Astrocyte (in vitro differentiated cells and primary cell): ENCODE measurements at places on chromosomes 2 and 18.

GRCh38 chr2:222982010-222982908 is 69.7 kb upstream of the KCNE4 start:
- DNase-seq: peak; percentile 74

- no peak for DNase-seq
Observed at GRCh38 chr2:36458106-36458505, 102.5 kb downstream of the CRIM1 start.

- no peak for DNase-seq
Observed at GRCh38 chr2:74333175-74333574, 10.0 kb downstream of the SLC4A5 start.

GRCh38 chr2:215439980-215440512 is 4.2 kb upstream of the FN1 start:
- peak; percentile 63 for DNase-seq

DNA sequence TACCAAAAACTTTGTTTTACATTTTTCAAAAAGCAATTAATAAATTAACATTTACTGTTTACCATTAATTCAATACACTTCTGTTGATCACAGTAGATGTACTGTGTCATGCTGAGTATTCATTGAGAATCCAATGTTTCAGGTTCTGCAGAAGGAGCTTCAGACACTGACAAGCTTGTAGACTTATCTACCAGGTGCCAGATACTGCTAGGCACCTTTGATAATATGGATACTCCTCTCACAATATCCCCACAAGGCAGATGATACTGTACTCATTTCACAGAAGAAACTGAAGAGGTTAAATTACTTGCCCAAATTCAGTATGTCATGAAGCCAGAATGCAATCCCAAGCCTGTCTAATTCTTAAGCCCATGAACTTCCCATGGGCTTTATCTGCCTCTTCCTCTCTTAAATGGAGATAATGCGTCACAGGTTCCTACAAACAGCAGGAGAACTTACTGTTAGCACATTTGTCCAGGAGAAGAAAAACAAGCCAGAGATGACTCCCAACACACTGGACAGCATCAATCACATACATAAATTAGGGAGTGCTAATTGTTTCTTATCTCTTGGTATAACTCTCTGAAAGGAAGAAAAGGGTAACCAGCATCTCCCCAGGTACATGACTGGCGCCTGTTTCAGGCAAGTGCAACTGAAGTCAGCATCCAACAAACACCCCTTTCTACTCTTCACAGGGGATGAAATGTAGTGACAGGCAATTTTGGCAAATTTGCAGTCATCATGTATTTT is 27.4 kb downstream of the ITSN2 start:
- DNase-seq: no peak

DNA sequence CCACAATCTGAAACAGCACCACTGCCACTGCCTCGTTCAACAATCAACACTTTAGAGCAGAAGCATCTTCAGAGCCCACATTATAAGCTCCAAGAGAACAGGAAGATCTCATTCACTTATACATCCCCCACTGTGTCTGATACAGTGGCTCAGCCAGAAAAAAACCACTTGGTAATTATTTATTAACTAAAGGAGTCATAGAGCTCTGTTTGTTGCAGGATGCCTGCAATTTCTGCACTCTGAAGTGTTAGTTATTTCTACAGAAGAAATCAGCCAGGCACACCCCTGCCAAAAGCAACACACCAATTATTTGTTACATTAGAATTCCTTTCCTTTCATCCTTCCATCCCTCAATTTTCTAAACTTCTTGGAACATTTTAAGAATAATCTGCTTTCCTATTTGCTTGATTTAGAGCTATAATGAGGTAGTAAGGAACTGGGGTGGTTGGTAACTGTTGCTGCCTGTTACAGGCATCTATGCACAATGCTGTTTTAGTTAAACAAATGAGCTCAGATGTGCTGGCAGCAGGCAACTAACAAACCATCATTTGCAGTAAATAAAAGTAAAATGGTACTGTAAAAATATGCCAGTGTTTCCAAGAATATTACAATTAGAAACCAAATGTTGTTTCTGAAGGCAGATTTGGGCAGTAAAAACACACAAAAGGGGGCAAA is 59.9 kb downstream of the DYM start:
- no peak for DNase-seq

DNA sequence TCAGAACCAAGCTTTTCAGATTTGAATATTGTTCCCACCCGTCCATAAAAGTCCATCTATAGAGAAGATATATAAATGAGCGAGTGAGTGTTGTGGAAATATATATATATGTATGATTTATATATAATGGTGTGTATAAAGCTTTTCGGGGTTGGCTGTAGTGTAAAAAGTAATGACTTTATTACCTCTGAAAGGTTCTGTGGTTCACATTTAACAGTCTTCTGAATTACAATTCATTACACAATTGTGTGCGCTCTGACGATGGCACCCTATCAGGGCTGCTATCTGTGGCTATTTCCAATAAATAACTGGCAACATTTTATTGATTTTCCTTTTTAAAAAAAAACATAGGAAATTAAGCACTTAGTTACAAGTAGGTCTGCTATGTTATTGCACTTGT is 2.7 kb upstream of the BCL11A start:
- DNase-seq: no peak

- DNase-seq: peak; percentile 96
Observed at GRCh38 chr2:50953021-50953420, 78.9 kb downstream of the NRXN1 start.

GRCh38 chr2:179141206-179141605 is 91.3 kb upstream of the CCDC141 start:
- no peak for DNase-seq

DNA sequence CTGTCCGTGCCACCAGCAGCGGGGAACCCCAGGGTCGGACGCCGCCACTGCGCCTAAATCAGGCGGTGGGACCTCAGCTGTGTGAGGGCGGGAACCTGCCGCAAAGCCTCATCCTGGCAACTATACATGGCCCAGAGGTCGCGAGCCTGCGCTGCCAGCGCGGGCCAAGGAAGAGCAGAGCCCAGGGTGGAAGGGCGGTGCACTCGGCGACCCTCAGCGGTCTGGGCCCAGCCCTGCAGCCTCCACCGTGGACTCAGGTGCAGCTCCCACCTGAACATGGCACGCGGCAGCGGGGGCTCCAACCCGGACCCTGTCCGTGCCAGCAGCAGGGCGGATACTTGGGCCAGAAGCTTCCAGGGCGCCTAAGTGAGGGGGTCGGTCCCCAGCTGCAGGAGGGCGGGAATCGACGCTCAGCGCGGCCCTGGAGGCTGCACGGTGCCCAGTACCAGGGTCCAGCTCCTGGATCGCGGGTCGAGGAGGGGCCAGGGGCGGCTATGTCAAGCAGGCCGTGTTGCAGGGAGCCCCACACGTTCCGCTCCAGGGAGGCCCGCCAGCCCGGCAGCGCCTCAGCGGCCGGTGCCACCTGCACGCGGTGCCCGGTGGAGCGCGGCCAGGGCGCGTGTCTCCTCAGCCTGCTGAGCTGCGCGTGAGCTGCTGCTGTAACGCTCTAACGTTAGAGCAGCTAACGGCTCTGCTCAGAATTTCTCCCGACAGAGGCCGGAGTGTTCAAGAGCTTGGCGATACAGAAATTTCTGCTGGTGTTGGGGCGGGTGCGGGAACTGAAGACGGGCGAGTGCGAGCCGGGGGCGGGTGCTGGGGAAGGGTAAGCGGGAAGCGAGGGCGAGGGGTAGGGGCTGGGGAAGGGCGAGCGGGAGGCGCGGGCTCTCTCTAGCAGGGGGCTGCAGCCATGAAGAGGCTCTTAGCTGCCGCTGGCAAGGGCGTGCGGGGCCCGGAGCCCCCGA is at the start of gene ANKRD30B:
Gene ANKRD30B, plus strand, starts transcription at position 660 of the 962 bp plus-strand sequence. Its CDS starts 248 bp downstream, at position 908.
- DNase-seq: no peak

DNA sequence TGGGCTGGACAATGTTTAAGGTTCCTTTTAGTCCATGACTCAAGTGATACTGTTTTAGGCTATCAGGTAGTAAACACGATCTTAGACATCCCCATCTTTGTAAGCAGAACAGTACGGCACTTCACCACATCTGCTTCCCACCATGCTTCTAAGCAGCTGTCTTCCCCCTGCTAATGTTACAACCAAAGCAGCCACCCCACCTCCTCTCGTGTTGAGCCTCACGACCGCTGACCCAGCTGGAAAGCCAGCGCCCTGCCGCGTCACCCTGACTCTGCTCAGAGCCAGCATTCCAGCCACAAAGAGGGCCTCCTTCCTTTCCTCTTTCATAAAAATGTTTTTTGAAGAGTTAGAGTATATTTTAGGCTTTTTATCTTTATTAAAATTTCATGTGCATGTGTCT is 9.4 kb downstream of the MTERF4 start:
- DNase-seq: no peak
